ENCODE measurements at places on chromosomes 1 and 21. TPM values are rescaled to one million over a fixed set of nuclear protein-coding genes. Genes with fewer than 3 reads are reported as not detected.

Gene RPRD2
- total RNA-seq = 15.5 TPM

Gene TBX19
- total RNA-seq = 0.41 TPM

Gene TAF5L
- total RNA-seq = 32.2 TPM

Gene IL20
- total RNA-seq = not detected

Gene PALMD
- 40.8 TPM for total RNA-seq

Gene CELA2A
- total RNA-seq = not detected

Gene BMP8B
- total RNA-seq = 0.41 TPM

Gene CSF1
- total RNA-seq = 1.6 TPM

GRCh38 chr1:235470741-235471439 lies 33.4 kb downstream of the B3GALNT2 start:
- DNase-seq = no peak

GRCh38 chr1:60697204-60697994 lies 385.0 kb upstream of the NFIA start:
- DNase-seq = no peak

- no peak for DNase-seq
Observed at GRCh38 chr1:226629896-226630550, 81.5 kb downstream of the STUM start.

GRCh38 chr1:2417833-2418225 lies 5.5 kb upstream of the PEX10 start:
- no peak for DNase-seq

DNA sequence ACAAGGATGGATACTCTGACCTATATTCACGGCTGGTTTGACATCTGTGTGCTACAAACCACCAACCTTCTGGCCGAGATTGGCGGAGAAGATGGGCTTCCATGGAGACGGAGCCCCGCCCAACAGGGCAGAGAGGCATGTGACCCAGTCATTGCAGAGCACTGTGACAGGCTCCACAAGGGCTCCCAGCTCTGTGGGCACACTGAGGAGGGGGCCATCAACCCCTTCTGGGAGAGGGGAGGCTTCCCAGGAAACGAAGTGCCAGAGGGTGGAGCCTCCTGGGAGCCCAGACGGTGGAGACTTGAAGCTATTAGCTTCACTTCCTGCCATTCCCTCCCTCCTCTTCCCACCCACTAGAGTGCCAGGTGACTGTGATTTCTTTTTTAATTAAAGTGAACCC lies 71.6 kb upstream of the IFFO2 start:
- DNase-seq = no peak

- no peak for DNase-seq
Observed at GRCh38 chr1:240104672-240105071, 13.0 kb downstream of the FMN2 start.

GRCh38 chr1:33267468-33268205 lies 11.3 kb downstream of the ZNF362 start:
- no peak for DNase-seq

GRCh38 chr21:42545317-42545716 lies 31.7 kb downstream of the SLC37A1 start:
- DNase-seq = no peak

DNA sequence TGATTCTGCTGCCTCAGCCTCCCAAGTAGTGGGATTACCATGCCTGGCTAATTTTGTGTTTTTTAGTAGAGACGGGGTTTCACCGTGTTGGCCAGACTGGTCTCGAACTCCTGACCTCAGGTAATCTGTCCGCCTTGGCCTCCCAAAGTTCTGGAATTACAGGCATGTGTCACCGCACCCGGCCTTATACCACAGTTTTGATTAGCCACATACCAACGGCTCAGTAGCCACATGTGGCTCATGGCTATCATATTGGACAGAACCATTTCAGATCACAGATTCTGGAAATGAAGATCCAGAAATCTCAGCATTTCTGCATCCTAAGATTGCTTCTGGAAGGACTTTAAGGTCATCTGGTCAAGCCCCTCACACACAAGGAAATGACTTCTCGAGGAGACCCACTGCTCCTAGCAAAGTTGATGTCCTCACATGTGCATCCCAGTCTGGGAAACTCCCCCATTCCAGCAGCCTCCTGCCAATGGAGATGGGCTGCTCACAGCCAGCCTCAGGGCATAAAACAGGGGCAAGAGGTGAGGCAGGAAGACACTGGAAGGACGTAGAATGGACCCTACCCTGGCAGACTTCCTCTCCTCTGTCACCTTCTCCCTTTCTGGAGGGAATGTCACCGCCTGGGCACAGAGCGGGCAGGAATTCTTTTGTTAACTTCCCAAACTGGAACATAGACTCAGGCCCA lies 17.5 kb upstream of the CITED4 start:
- no peak for DNase-seq

- no peak for DNase-seq
Observed at GRCh38 chr1:96362623-96363022, 359.0 kb upstream of the PTBP2 start.

GRCh38 chr1:170215072-170215885 lies 69.5 kb downstream of the NTMT2 start:
- DNase-seq = no peak

GRCh38 chr1:214414691-214415090 lies 133.7 kb downstream of the SMYD2 start:
- DNase-seq = no peak

DNA sequence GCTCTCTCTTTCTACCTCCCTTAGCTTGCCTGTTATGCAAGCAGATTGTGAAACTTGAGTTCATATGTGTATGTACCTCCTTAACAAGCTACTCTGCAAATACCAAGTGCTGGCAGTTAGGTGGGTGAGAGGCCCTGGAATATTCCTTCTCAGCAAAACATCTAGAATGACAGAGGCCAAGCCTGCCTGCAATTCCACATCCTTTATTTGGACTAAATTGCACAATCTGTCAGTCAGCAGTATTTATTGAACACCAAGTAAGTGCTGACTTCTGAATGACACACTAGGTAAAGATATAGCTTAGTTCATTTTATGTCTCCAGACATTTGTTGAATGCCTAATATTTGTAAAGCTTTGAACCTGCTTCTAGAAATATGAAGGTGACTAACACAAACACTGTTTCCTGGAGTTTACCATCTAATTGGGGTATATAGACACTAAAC lies 87.5 kb downstream of the RGL1 start:
- DNase-seq = no peak

DNA sequence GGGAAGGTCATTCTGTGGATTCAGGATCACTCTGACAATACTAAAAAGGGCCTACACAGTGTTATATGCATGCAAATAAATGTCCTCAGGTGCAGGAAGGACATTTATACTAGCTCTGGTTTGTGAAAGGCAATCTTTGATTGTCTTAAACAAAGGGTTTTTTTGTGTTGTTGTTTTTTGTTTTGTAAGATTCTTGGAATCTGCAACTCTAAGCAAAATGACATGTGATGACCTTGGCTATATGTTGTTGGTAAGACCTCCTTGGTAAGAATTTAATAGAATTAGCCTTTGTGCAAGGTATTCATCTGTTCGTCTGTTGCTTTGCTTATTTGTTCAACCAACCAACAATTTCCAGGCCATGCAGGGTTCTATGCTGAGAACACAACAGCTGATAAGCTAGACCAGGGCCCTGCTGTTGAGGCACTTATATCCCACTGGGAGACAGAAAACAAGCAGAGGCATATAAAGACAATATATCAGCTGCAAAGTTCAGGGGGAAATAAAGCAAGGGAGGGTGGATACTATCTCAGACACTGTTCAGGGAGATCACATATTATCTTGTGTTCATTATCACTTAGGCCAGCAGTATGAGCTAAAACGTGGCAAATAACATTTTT lies 60.3 kb downstream of the FH start:
- no peak for DNase-seq

GRCh38 chr1:201013991-201014815 lies 9.3 kb downstream of the KIF21B start:
- DNase-seq = no peak

GRCh38 chr21:25281134-25281533 lies 326.1 kb downstream of the MRPL39 start:
- DNase-seq = no peak

DNA sequence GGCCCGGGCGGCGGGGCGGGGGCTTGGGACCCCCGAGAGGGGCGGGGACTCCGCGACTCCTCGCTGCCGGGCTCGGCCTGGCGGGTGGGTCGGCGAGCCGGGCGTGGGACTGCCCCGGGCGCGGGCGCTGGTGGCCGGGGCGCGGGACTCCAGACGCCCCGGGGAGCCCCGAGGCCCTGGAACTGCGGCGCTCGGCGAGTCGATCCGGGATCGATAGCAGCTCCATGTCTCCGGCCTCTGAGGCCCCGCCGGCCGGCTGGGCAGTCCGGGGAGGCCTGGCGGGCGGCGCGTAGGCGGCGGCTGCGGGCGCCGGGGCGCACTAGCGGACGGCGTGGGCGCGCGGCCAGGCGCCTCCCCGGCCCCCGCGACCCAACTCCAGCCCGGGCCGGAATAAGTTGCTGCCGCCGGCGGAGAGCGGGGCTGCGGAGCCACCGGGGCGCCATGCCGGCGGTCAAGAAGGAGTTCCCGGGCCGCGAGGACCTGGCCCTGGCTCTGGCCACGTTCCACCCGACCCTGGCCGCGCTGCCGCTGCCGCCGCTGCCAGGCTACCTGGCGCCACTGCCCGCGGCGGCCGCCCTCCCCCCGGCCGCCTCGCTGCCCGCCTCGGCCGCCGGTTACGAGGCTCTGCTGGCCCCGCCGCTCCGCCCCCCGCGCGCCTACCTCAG lies 400 bp downstream of the SAMD11 start:
- DNase-seq = no peak

GRCh38 chr1:3275471-3276340 lies 178.8 kb upstream of the ARHGEF16 start:
- DNase-seq = no peak

- DNase-seq = no peak
Observed at GRCh38 chr1:237672748-237673147, 218.0 kb downstream of the ZP4 start.

GRCh38 chr1:53735681-53736080 lies 3.3 kb downstream of the GLIS1 start:
- no peak for DNase-seq

DNA sequence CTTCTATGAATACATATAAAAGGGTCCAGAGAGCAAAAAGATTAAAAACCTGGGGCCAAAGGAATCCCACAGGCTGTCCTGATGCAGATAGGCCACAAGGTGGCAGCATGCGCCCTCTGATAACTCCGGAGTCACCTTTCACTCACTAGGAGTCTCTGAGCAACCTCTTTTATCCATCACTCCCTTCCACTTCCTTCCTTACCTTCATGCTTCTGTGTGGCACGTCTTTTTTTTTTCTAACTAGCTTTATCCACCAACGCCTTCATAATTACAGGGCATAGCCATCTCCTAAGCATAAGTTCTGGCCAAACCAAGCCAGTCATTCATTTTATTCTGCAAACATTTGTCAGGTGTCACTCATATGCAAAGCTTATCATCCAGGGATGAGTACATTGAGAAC lies 3.9 kb upstream of the PGLYRP4 start:
- DNase-seq = peak; percentile 48

DNA sequence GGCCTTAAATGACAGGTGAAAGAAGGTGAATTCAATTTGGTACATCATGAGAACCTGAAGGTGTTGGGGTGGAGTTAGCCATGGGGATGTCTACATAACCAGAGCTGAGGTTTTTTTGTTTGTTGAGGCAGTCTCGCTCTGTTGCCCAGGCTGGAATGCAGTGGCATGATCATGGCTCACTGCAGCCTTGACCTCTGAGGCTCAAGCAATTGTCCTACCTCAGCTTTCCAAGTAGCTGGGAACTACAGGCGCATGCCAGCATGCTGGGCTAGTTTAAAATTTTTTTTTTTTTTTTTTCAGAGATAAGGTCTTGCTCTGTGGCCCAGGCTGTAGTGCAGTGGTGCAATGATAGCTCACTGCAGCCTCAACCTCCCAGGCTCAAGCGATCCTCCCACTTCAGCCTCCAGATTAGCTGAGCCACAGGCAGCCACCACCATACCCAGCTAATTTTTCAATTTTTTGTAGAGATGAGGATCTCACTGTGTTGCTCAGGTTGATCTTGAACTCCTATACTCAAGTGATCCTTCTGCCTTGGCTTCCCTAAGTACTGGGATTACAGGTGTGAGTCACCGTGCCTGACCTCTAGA lies 1.9 kb upstream of the MPZ start:
- DNase-seq = no peak

DNA sequence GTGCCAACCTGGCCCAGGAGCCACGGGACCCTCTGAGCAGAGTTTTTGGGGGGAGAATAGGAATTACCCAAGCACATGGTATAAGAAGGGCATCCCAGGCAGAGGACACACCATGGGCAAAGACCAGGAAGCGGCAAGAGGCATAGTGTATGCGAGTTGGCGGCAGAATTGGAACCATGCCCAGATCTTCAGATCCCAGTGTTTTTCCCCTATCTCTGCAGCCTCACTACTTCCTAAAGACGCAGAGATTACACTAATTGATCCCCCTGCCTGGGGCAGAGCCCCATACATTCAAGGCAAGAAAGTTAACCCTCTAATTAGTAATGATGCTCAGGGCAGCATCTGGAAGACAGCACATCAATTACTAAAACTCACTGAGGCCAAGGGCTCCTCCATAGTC lies 48.2 kb downstream of the SYT2 start:
- no peak for DNase-seq

- DNase-seq = no peak
Observed at GRCh38 chr1:161981735-161982506, 41.7 kb downstream of the OLFML2B start.
